ENCODE measurements at places on chromosomes 2 and 18.

GRCh38 chr2:232615339-232615738, 18.1 kb upstream of the EFHD1 start:
- DNase-seq, result no peak

GRCh38 chr2:143873886-143874285, 646.0 kb downstream of the ZEB2 start:
- DNase-seq, result no peak

- DNase-seq, result no peak
These were observed 83.7 kb downstream of the SP3 start for GRCh38 chr2:173881461-173881860.

DNA sequence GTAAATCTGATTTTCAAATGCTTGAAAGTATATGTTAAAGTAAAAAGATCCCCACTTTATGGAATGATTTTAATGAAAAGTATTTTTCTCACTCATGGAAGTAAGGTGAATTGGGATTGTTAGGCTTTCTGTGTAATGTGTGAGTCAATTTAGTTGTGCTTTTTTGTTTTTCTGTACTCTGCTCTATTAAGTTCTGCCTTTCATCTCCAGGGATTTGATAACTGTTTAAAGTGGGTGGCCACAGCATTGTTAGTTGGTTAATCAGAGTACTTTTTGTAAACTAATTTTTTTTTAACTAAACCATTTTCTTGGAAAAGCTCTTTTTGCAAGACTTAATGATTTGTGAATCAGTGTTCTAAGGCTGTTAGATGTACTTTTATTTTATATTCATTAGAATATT, 76.8 kb downstream of the ABI2 start:
- no peak for DNase-seq

GRCh38 chr2:109098251-109098920, 30.6 kb upstream of the SH3RF3 start:
- no peak for DNase-seq

- no peak for DNase-seq
These were observed 105.0 kb upstream of the CCDC150 start for GRCh38 chr2:196534495-196534894.

DNA sequence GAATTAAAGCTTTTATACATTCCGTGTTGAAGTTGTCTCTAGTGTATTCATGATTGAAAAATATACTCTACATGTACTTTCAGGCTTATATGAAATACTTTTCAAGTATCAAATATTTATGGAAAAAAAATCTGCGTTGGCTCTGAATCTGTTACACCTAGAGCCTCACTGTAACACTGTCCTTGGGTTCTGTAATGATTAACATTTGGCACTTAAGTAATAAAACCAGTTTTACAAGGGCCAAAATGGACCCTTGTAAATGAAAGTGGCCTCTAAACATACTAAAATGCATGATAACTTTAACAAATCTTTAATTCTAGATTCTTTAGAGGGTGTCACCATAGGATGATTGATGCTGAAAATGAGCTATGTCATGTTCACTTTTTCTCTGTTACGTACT, 162.8 kb downstream of the PTPRM start:
- DNase-seq, result no peak

DNA sequence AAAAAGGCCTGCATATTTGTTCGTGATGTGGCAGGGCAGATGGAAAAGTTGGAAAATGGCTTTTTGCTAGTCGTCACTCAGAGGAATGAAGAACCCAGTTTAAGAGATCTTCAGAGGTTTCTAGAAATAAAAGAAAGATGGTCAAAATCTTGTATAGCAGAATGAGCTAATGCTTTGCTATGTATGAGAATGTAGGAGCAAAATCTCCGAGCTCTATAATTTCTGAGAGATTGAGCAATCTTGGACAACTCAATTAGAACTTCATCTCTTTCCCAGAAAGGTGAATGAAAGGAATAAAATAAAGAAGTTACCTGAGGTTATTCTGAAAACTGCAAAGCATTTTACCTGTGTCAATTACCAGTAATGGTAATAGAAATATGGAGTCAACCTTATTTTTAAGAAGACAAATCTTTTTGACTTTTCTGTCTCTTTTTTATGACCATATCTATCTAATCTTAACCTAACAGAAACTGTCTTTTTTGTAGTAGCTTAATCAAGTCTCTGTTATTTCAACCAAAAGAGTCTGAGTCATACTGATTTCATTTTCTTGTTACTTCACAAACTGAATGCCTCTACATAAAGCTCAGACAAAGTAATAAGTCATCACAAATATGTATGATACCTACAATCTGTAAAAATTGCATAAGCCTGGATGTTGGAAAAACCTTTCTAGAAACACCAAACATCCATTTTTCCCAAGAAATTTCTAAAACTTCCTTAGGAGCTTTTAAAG, 32.5 kb downstream of the CCDC68 start:
- no peak for DNase-seq

DNA sequence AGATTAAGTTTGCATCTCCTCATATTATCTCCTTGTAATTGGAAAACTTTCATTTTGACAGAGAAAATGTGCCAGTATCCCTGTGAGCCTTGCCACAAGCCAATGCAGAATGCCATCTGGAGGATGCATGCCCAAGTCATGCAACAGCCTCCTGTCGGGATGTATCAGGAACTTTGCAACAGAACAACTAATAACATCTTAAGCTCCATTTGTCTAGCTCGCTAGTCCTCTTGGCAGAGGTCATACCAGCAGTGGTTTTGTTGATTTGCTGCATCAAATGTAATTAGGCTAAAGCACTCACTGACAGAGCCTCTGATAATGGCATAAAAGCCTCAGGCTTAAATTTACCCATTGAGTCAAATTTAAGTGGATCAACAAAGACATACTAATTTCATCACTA, 125.8 kb downstream of the UBE2E3 start:
- DNase-seq, result no peak

GRCh38 chr2:226660526-226660925, 139.1 kb downstream of the IRS1 start:
- no peak for DNase-seq

- no peak for DNase-seq
These were observed 304.0 kb upstream of the REG3G start for GRCh38 chr2:78721355-78722033.

DNA sequence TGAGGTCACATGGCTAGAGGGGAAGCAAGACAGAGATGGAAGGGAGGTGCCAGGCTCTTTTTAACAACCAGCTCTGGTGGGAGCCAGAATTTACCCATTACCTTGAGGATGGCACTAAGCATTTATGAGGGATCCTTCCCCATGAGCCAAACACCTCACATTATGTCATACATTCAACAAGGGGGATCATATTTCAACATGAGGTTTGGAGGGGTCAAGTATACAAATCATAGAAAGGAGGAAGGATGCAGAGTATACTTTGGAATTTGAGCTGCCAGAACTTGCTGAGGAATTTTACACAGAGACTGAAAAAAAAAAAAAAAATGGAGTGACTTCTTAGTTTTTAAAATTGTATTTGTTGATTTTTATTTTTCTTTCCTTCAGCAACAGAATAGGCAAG, 891.4 kb downstream of the CCDC85A start:
- DNase-seq, result no peak

DNA sequence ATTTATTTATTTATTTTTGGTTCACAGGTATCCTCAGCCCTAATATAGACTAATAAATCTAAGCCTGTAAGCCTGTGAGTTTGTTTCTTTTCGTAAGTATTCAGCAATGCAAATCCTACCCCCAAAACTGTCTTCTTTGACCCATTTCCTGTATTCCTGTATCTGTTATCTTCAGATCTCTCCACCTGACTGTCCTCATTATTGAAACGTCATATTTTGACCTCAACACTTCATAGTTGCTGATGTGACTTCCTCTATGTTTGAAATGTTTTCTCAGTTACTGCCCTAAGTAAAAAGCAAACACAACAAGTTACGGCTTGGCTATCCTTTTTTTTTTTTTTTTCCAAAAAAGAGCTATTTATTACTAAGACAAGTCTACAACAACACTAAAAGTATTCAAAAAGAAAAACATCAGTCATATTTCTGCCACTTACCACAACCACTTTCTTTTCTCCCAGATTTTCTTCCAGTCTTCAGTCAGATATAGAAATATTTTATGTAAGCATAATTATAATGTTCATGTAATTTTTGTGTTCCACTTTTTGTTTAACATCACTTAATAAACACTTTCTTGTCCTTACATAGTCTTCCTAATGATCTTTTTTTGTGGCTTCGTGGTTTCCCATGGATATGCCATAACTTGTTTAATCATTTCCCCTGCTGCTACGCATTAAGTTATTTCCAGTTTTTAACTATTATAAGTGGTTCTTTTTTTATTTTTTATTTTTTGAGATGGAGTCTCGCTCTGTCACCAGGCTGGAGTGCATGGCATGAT, 45.0 kb upstream of the EML4 start:
- no peak for DNase-seq

DNA sequence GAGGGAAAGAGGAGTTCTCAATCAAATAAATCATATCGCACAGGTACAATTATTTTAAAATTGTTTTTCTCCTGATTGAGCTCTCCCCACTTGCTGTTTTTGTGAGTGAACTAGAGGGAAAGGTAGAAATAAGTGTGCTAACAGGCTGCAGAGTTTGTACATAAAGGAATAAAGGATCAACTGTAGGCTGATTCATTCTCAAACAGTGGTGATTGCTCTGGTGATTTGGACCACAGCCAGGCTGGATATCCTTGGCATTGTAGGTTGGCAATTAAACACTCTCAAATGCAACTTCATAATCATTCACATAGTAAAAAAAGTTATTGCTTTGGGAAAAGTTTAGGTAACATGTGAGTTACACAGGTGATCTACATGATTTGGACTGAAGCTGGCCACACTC, 29.8 kb downstream of the LRP1B start:
- DNase-seq, result no peak

GRCh38 chr2:174054926-174055325, 89.8 kb upstream of the SP3 start:
- DNase-seq, result no peak

DNA sequence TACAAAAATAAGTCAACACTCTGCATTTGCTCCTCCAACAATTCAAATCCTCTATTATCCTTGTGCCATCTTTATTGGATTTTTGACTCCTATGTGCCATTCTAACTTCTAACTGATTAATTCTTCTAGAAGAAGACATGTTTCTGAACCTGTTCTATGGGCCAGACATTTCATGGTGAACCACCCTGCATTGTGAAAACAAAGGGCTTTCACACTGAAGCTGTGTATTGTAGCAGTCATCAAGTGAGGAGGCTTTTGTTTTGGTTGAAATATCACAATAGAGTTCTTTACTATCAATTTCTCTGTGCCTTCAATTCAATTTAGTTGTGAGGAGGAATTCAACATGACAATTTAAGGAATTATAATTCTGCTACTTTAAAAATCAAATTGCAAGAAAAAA, 357.9 kb downstream of the PLCL1 start:
- no peak for DNase-seq

GRCh38 chr18:13500227-13500865, 226.0 kb downstream of the FAM210A start:
- no peak for DNase-seq

DNA sequence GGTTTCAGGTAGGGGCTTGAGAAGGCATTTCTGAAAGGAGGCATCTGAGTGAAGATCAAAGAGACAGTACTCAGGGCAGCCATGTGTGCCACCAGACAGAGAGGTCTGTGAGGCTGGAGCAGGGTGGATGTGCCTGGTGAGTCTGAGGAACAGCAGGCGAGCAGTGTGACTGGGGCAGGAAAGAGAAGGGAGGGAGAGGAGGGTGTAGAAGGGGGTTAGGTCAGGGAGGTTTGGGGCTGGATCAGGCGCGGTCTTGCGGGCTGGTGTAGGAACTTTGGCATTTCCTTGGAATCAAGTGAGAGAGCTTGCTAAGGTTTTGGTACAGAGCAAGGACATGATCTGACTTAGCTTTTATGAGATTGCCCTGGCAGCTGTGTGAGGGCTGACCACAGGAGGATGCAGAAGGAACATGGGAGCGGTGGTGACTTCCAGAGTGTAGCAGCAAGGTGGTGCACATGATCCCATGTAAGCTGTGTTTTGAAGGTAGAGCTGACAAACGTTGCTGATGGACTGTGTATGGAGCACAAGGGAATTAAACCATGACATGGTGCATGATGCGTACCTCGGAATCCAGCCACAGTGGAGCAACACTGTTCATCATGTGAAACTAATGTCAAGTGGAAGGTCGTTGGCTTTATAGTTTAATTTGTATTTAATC, 13.9 kb downstream of the RAB31 start:
- no peak for DNase-seq

DNA sequence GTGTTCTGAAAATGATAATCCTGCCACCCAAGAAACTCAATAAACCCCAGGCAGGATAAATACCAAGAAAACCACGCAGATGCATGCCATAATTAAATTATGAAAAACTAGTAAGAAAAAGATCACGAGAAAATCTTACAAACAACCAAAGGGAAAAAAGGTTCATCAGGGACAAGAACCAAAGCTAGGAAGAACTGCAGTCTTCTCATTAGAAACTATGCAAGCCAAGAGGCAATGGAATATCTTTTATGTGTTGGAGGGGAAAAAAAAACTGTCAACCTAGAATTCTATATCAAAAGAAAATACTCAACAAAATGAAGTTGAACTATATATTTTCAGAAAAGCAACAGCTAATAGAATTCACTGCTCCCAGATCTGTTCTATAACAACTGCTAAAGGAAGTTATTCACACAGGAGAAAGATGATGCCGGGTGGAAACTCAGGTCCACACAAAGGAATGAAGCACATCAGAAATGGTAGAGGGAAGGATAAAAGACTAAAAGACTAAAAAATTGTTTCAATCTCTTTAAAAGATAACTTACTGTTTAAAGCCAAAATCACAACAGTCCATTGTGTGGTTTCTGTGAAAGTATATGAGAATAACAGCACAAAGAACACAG, 55.0 kb downstream of the NDUFA10 start:
- DNase-seq, result no peak

GRCh38 chr2:5720426-5720825, 28.2 kb downstream of the SOX11 start:
- no peak for DNase-seq

- no peak for DNase-seq
These were observed 63.0 kb downstream of the REEP1 start for GRCh38 chr2:86274265-86274917.

- DNase-seq, result no peak
These were observed 305.9 kb upstream of the TMEFF2 start for GRCh38 chr2:192500550-192501200.

DNA sequence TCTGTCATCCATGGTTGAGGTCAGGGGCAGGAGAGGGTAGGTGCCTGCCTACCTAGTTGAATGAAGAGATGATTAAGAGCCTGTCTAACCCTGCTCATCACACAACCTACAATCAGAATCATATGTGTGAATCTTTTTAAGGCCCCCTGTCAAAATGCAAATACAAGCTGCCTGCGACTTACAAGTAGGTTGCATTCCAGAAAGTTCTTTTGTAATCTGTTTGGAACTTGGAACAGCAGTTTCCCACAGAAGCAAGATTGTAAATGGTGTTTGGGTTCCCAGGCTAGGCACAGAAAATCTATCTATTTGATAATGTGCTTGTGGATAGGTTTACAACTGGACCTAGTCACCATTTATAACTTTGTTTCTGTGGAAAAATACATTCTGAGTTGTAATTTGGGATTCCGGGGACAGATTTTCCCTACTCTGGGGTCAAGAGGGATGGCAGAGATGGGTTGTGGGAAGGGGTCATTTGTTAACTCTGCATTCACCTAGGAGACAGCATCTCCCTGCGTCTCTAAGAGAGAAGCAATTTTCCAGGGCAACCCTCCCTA, 4.4 kb downstream of the LIPG start:
- no peak for DNase-seq

GRCh38 chr18:13283746-13284145, 65.2 kb downstream of the LDLRAD4 start:
- DNase-seq, result no peak

All from 8988T (cell line).